ENCODE measurements at places on chromosomes 11 and 22.

DNA sequence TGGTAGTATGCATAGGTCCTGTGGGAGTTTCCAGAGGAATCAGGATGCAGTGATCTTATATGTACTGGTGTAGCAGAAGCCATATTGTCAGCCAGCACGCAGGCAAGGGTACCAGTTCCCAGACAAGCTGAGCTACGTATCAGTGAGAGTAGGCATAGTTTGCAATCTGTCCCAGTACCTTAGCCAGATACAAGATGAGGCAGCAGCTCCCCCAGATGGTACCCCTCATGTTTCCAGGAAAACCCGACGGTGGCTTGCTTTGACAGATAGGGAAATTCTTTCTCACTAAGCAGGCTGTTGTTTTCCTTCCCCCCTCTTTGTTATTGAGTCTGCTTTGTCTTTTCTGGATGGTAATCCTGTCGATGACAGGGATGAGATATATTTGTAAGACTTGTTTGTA, 109.7 kb upstream of the RRM1 start:
- DNase-seq, result no peak

GRCh38 chr22:18091916-18092526, 14.2 kb downstream of the PEX26 start:
- no peak for DNase-seq

DNA sequence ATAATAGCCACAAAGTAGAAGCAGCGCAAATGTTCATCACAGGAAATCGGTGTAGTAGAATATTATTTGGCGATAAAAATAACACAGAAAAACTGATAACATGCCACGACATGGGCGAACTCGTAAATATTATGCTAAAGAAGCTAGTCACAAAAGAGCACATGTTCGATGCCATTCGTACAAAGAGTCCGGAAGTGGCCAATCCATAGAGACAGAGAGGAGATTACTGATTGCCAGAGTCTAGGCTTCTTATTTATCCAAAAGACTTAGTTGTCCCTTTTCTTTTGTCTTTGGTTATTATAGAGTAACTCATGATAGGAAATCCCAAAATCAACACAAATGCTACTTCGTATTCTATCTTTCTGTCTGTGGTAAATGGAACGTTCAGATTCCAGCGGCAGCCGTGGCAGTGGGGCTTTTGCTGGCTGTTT, 56.5 kb downstream of the MED15 start:
- DNase-seq, result no peak

DNA sequence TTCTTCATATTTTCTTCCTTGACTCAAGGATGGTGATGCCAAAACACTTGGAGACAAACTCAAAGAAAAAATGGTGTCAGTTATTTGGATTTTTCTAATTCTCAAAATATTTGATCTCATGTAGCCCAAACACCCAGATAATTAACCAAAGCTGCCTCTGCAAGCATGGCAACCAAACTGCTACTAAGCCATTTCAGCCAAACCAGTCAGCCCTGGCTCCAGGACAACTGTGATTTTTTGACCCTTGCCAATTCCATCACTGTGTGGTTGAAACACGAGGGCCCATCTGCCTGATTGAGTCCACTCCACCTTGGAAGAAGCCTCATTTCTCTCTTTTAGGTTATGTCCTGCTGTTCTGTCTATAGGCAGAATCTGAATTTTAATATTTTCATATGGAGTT, 277.4 kb downstream of the BLID start:
- no peak for DNase-seq

- no peak for DNase-seq
Measured at GRCh38 chr11:1994121-1994520, 3.5 kb downstream of the H19 start.

DNA sequence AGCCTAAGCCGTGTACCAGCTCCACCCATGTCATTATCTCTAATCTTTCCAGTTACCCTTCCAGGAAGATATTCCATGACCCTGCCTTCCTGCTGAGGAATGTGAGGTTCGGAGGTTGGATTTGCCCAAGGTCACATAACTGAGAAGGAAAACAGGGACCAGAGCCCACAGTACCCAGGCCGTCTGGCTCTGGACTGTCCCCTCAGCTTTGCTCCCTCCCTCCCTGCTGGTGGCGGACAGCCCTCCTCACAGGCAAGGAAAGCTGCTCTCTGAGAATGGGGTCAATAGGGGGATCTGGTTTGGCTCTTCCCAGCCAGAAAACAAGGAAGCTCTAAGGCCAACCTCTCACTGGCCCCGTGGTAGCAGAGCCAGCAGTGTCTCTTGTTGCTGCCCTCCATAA, 63.3 kb downstream of the SYN3 start:
- no peak for DNase-seq

DNA sequence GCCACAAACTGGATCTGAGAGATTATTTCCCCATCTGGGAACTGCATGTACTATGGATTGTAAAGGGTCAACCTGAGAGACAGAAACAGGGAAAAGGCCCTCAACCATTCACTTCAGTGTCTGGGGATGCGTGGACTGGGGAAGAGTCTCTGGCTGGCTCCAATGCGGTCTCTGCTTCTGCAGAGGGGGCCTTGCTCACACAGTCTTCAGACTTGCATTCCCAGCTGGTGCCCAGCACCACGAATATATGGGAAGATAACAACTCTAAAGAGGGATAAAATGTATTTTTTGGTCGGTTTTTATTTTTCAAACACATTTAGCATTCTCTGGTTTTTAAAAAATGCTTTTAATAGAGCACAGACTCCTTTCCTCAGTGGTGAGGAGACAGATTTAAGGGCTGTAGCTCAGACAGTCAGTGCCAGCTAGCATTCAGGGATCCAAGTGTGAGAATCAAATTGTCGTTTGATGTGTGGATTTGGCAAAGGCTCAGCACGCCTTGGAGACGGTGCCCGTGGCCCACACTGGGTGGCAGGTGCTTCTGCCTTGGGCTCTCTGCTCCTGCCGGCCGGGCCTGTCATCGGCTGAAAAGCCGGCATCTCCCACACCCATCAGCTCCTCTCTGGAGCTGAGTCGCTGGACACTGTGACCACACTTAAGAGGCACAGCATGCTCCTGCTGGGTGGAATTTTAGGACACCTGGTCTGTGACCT, 8.0 kb upstream of the EFCAB6 start:
- DNase-seq, result no peak

GRCh38 chr22:29080106-29080975, 7.5 kb downstream of the KREMEN1 start:
- DNase-seq, result no peak

- no peak for DNase-seq
Measured at GRCh38 chr11:78698612-78699011, 123.9 kb upstream of the NARS2 start.

- no peak for DNase-seq
Measured at GRCh38 chr11:62077132-62077531, 46.7 kb upstream of the INCENP start.

DNA sequence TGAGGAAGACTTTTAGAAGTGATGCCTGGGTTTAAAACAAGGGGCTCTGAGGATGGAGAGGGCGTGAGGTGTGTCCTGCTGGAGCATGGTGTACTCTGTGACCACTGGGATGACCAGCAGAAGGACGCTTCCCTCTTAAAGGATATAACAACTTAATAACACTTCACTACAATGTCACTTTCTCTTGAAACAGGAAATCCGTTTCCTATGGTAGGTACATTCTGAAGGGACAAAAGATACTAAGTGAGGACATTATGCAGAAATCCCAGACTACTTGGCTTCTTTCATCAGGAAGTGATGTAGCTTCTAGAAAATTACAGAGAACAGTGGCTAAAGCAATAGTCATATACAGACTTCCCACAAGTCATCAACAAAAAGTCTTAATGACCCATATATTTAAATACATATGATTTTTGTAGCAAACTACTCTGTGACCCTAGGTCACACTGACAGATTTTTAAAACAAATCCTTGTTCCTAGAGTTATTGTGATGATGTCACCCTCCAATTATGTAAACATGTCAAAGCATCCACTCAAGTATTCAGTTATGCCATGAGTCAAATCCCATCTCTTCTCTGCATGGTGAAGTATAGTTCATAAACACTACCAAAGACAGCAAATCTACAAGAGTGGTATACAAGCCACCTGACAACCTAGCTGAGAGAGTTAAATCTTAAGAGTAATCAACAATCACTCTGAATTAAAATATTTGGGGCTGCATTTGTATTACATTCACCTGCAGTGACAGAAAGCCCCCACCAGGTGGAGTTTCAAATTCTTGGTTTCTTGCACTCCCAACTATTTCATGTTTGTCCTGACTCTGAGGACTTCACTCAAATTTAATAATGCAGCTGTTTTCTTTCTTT, 32.8 kb downstream of the PITPNB start:
- DNase-seq, result no peak

DNA sequence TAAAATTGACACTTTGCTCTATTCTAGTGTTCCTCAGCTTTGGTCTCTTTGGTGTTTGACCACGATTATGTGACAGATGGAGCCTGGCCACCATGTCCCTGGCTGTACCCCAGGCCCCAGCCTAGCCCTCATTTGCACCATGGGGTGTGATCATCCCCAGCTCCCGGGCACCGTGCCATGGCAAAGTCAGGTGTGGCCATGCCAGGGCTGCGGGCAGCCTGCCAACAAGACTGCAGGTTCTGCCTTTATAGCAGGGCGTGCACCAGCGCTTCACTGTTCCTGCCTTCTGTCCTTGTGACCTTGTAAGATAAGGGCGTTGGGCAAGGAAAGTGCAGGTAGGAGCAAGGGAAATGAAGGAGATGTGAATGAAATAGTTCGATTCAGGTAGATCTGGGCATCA, 22.4 kb upstream of the APOBEC3A start:
- DNase-seq, result no peak

DNA sequence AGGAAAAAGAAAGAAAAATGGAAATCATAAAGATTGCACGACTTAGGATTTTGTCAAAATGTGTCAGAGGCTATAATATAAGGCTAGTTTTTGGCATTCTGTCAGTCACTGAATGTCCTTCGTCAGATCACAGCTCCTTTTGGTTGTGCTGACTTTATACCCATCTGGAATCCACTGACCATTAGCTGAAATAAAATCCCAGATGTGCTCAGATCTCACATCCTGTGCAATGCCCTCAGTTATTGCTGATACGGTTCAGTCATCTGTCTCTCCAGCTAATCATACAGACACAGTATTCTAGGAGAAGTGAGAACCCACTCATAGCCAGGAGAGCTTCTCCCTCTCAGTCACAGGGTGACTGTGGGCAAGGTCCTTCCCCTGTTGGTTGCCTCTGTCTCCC, 11.5 kb downstream of the CD44 start:
- DNase-seq, result no peak

- DNase-seq, result no peak
Measured at GRCh38 chr22:31279821-31280505, 12.3 kb downstream of the PIK3IP1 start.

DNA sequence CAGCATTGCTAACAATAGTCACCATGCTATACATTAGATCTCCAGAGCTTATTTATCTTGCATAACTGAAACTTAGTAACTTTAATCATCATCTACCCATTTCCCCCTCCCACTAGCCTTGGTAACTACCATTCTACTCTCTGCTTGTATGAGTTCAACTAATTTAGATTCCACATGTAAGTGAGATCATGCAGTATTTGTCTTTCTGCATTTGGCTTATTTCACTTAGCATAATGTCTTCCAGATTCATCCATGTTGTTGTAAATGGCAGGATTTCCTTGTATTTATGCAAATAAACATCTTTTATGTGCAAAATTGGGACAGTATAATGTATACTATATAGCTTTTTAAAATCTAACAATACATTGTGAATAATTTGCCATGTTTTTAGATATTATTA, 66.0 kb upstream of the ZBED5 start:
- no peak for DNase-seq

DNA sequence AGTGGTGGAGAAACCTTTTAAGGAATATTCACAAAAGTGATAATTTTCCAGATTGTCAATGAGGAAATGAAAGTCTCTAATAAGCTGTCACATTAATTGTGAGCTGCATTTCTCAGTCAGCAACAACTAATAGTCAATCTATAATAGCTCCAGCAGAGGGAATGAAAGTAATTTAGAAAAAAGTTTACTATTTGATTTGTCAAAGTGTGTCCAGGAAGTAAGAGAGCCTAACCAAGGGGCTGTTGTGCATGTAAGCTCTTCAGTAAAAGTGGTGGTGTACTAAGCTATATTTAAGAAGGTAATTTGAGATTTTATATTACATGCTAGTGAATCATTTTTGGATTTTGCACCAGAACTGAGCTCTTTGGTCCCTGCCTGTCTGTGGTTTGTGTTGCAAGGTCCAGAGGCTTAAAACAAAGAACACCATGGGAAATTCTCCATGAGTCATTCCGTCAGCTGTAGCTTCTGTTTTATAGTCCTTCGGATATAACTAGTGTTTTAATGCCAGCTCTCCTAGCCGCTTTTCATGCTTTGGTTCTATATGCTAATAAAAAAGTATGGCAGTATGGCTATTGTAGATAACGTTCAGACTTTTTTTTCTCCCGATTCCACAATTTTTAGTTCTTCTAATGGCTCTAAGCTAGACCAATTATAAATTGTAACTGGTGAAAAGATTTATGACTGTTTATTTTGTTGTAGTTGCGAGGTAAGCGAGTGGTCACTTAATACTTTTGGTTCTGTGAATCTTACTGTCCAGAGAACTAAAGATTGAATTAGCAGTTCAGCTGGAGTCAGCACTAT, 64.6 kb downstream of the ARHGEF12 start:
- no peak for DNase-seq

GRCh38 chr11:57277845-57278720, 41.0 kb upstream of the APLNR start:
- peak; percentile 8 for DNase-seq

DNA sequence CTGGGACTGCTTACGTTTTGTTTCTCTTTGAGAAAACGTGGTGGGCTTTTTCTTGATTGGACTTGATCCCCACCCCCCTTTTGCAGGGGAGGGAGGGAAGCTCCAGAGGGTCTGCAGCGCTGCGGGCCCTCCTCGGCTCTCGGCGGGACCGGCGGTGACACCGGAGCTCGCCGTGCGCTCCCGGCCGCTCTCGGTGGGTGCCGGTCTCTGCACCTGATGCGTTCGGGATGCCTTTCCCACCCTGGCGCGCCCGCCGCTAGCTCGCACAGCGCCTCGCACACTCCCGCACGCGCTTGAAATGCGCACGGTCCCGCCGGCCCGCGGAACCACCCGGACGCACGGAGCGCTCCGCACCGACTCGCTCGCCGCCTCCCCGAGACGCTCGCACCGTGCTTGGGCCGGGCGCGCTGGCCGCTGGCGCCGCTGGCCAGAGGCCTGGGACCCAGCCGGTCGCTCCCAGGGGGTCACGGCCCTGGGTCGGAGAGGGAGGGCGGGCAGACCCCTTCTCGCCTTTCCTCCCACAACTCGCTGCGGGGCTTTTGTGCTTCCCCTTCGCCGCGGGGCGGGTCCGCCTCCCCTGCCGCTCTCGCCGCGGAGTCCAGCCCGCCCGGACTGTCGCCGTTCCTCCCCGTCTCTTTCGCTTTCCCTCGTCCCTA, 1.0 kb downstream of the ZBTB16 start:
- DNase-seq, result no peak
